ENCODE measurements at places on chromosomes 4 and X.
A peak's percentile ranks its signal among the peaks of the same experiment; 100 is the strongest.

GRCh38 chr4:27087306-27088045 lies 226.8 kb downstream of the STIM2 start:
- DNase-seq, result no peak

GRCh38 chr4:168688584-168688983 lies 191.7 kb downstream of the PALLD start:
- DNase-seq, result no peak

- DNase-seq, result no peak
Measured at GRCh38 chrX:129934952-129935351, 29.0 kb downstream of the UTP14A start.

GRCh38 chr4:7941111-7941964 lies 1.7 kb upstream of the AFAP1 start:
- DNase-seq, result peak; percentile 19

GRCh38 chrX:39508300-39508692 lies 589.5 kb downstream of the BCOR start:
- no peak for DNase-seq

- no peak for DNase-seq
Measured at GRCh38 chrX:154802947-154803346, 2.3 kb downstream of the MPP1 start.

DNA sequence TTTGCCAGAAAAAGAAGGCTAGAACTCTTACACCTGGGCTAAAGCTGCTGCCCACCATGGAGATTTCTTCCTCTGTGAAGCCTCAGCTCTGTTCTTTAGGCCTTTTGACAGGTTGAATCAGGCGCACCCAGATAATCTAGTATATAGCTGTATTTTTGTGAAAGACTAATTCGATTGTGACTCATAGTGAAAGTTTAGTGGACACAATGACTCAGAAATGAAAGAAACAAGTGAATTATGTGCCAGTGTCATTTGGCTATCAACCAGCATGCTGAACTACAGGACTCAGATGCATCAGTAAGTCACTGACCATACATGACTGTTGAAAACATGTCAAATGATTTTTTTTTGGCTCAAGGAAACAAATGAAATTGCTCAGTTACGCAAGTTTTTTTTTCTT lies 425.4 kb downstream of the SLITRK2 start:
- no peak for DNase-seq

GRCh38 chr4:6815029-6815836 lies 32.7 kb downstream of the KIAA0232 start:
- no peak for DNase-seq

- DNase-seq, result no peak
Measured at GRCh38 chrX:147322496-147322895, 508.0 kb upstream of the CXorf51A start.

DNA sequence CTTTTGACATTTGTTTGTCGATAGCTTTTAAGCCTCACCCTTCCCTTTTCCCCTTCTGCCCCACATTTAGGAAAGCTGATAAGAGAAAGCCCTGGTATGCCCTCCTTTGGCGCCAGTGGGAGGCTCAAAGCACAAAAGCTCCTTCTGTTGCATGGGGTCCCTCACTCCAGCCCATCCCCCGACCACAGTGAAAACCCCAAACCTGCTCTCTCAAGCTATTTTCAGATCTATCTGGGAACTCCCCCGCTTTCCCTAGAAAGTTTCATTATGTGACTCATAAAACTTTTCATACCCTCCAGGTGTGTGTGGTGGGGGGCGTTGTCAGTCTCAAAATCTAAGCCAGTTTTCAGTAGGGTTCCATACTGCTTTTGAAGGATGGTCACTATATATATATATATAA lies 259.0 kb upstream of the PCDH7 start:
- DNase-seq, result no peak

- no peak for DNase-seq
Measured at GRCh38 chr4:184613405-184613804, 35.8 kb downstream of the CASP3 start.

- no peak for DNase-seq
Measured at GRCh38 chrX:115058276-115058675, 40.9 kb upstream of the IL13RA2 start.

- no peak for DNase-seq
Measured at GRCh38 chrX:153547195-153547594, 29.8 kb downstream of the ATP2B3 start.

DNA sequence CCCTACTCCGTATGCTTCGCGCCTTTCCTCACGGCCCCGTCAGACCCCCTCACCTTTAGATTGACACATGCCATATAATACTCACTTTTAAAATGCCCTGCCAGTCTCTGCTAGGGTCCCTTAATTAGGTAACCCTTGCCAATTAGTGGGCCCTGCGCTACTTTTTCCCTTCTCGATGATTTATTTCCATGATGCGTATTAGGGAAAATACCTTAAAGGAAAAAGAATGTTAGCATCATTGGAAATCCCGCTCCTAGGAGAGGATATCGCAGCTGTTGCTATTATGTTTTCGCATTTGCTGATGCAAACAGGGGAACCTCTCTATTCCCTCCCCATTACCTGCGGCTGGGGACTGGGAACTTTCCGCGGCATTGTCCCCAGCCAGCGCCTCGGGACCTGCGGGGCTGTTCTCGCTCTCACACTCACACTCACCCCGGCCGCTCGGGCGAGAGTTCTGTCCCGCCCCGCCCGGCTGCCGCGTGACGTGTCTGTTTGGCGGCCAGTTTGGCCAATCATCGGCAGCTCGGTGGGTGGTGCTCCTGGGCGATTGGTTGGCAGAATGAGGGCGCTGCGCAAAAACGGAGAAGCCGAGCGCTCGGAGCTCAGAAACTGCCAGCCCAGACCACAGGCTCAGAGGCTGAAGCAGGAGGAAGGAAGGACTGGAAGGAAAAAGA lies at the start of gene PCDH10:
TSS of gene PCDH10 (plus strand) at position 605 of the 674 bp plus-strand sequence. CDS start 847 bp downstream, outside the sequence.
- no peak for DNase-seq

GRCh38 chrX:43002526-43003203 lies 224.7 kb upstream of the PPP1R2C start:
- no peak for DNase-seq
